ENCODE measurements at places on chromosomes 3 and 15. TPM values are rescaled to one million over a fixed set of nuclear protein-coding genes. Genes with fewer than 3 reads are reported as not detected.

GRCh38 chr15:47203993-47204392, 513.3 kb upstream of the SEMA6D start:
- H3K36me3 ChIP-seq, result no peaks in the 10 kb centered on the region
- H3K27me3 ChIP-seq, result no peaks in the 10 kb centered on the region
- no peak overlapping the region for H3K27ac ChIP-seq
- no peaks in the 10 kb centered on the region for H3K4me1 ChIP-seq
- DNase-seq, result no peak
- no peak overlapping the region for H3K4me3 ChIP-seq

DNA sequence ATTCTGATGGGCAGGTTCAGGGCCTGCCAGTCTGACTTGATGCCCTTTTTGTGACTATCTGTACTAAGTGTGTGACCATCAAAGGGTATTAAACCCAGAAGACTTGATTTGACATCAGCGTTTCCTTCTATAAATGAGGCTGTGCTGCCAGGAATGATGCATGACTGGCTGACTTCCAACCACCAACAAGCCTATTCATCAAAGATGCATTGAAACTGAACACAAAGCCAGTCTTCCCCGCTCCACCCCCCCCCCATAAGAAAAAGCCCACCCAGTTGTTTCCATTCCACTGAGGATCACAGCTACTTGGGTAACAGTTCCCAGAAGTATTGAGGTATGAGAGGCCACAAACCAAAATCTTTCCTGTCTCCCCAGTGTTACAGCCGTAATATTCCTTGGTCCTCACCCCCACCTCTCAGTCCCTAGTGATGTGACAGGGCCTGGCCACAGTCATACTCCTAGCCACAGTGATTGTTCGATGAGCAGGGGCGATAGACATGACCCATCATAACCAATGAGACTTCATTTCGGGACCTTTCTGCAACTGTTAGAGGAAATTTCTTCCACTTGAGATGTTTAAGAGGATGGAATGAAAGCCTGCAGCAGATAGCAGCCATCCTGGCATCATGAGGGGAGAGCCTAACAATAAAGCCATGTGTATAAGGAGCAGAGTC, 22.6 kb downstream of the SH3BP5 start:
- DNase-seq, result no peak
- H3K27ac ChIP-seq, result no peak overlapping the region
- H3K4me1 ChIP-seq, result peaks cover 20% of the 10 kb centered on the region
- H3K36me3 ChIP-seq, result no peaks in the 10 kb centered on the region
- H3K27me3 ChIP-seq, result no peaks in the 10 kb centered on the region

- peak overlapping the region; percentile 89 for H3K4me3 ChIP-seq
- H3K36me3 ChIP-seq, result no peaks in the 10 kb centered on the region
- peaks cover 24% of the 10 kb centered on the region for H3K4me1 ChIP-seq
- peak overlapping the region; percentile 93 for H3K27ac ChIP-seq
Observed at GRCh38 chr3:47163169-47164006, 525 bp downstream of the SETD2 start.

DNA sequence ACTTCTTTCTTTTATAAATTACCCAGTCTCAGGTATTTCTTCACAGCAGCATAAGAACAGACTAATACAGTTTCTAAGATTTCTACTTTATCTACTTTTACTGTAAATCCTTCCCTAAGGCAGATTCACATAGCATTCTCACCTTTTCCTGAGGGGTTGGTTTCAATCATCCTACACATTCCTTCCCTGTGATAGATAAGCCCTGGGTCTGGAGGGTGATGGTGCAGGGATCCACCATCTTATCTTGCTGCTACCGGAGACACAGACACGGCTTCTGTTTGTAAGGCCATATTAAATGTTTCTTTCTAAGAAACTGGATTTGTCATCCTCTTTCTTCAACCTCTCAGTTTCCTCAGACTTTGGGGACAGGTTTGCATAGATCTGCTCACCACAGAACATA, 6.1 kb downstream of the IQCF5 start:
- no peaks in the 10 kb centered on the region for H3K27me3 ChIP-seq
- no peaks in the 10 kb centered on the region for H3K4me1 ChIP-seq
- no peak overlapping the region for H3K4me3 ChIP-seq
- no peaks in the 10 kb centered on the region for H3K36me3 ChIP-seq
- H3K27ac ChIP-seq, result no peak overlapping the region
- DNase-seq, result no peak

DNA sequence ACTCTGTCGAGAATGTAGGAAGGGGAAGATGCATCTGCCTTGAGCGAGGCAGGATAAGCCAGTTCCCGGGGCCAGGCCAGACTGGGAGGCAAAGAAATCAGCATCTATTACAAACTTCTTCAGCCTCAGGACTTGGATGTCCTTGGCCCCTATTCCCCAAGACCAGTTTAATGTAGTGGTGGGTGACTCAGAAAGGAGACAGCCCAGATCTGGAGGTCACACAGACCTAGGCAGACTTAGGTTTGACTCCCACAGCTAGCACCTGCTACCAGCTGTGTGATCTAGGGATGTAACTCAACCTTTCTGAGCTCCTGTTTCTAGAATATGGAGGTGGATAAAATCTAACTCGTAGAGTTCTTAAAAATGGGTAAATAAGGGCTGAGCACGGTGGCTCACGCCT, 409.5 kb upstream of the PROK2 start:
- H3K36me3 ChIP-seq, result no peaks in the 10 kb centered on the region
- H3K27me3 ChIP-seq, result no peaks in the 10 kb centered on the region
- H3K4me3 ChIP-seq, result no peak overlapping the region
- no peaks in the 10 kb centered on the region for H3K4me1 ChIP-seq
- no peak overlapping the region for H3K27ac ChIP-seq

GRCh38 chr3:154552338-154552737, 122.3 kb upstream of the GPR149 start:
- DNase-seq, result no peak
- H3K36me3 ChIP-seq, result no peaks in the 10 kb centered on the region
- H3K4me1 ChIP-seq, result no peaks in the 10 kb centered on the region
- no peak overlapping the region for H3K4me3 ChIP-seq

DNA sequence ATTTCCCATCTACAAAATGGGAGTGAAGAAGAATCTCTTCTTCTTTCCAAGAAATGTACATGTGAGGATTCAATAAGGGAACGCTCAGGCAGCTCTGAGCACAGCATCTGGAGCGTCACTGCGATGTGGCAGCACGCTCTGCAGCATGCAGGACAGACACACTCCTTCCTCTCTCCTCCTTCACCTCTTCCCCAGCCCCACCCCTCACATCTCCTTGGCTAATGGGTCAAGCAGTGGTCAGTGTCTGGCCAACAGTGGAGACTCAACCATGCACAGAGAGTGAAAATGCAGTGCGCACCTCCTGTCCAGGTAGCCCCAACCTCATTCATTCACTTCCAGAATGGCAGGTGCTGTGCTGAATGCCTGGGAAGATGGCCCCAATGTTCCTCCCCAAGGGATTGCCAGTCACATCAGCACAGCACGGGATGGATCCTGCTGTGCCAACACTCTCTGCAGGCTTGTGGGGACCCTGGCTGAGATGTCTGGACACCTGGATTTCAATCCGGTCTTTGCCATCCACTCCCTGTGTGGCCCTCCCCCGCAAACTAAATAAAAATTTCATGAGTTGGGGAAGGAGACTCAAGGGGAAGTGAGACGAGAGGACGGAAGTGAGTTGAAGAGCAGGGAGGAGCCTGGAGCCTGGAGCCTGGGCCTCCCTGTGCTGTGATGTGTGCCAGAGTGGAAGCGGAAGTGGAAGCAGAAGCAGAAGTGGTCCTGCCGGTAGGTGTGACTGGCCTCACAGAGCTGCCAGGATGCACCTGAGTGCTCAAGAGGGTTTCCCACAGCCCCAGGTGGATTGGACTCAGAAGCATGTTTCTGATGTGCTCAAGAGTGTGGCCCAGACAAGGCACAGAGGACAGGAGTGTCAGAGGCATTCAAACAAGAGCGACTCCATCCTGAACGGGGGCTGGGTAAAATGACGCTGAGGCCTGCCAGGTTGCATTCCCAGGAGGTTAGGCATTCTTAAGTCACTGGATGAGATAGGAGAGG, 163.9 kb downstream of the SMAD6 start:
- H3K36me3 ChIP-seq, result no peaks in the 10 kb centered on the region
- no peak overlapping the region for H3K4me3 ChIP-seq
- DNase-seq, result no peak
- H3K4me1 ChIP-seq, result no peaks in the 10 kb centered on the region

DNA sequence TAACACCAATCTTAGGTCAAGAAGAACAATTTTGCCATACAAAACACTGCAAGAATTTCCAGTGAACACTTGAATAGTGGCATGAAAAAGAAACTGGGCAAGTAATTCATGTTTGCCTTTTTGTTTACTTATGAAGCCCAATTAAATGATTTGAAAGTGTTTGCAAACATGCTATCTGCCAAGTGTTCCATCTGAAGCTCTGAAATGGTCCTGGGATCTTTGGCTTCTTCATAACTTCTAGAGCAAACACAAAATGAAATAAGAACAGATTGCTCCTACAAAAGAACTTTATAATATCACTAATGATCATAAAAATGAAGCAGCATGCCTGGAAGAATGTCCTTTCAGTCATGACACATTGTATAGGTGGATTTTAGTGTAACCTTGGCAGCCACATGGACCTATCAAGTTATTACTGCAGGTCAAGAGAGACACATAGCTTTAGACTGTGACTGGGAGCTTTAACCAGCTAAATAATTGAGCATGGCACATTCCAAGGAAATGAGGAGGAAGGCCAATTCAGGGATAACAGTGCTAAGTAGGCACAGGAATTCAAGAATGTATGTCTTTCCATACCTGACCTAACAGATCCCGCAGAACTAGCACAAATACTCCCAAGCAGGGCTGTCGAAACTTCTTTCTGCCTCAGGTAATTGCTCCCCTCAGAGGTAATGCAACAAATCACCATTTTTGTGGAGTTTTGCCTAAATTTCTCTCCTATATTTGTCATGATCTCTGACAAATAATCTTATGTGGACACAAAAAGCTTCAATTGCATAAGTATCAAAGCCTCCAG, 144.6 kb downstream of the DUT start:
- no peak overlapping the region for H3K27ac ChIP-seq
- no peaks in the 10 kb centered on the region for H3K27me3 ChIP-seq
- no peaks in the 10 kb centered on the region for H3K4me1 ChIP-seq

DNA sequence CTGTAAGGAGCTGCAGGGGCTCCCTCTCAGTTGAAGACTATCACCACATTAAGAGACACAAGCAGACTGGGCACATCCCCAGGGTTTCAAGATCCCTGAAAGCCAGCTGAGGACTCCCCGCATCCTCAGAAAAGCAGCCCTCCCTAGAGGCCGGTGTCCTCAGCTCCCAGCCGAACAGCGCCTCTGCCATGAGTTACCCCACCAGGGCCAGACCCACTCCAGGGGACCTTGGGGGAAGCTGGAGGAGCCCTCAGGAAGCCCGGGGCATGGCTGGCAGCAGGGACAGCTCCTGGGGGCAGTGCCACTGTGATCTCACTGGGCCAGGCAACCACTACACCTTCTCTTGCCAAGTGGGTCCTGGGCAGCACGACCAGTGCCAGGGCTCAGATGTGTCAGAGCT, 8.1 kb downstream of the KLF15 start:
- peak; percentile 18 for DNase-seq
- H3K27ac ChIP-seq, result no peak overlapping the region
- no peak overlapping the region for H3K4me3 ChIP-seq

DNA sequence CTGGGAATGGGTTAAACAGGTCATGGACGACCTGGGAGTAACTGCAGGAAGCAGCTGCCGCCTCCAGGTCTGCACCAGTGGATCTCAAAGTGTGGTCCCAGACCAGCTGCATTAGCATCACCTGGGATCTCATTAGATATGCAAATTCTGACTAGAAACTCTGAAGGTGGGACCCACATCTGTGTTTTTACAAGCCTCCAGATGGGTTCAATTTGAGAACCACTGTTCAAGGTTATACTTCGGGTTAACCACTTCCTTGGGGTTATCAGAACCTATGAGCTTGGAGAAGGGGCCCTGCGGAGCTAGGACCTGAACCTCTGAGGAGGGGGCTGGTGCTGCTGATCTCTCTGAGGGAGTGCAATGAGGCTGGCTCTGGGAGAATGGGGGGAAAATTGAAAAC, 324.8 kb upstream of the CTDSPL start:
- H3K4me1 ChIP-seq, result no peaks in the 10 kb centered on the region
- H3K4me3 ChIP-seq, result no peak overlapping the region
- no peak for DNase-seq
- no peaks in the 10 kb centered on the region for H3K36me3 ChIP-seq
- no peak overlapping the region for H3K27ac ChIP-seq

GRCh38 chr3:150762662-150763121, 277 bp downstream of the SIAH2 start:
- H3K4me3 ChIP-seq, result peak overlapping the region; percentile 93
- H3K27me3 ChIP-seq, result no peaks in the 10 kb centered on the region
- H3K27ac ChIP-seq, result peak overlapping the region; percentile 99
- H3K4me1 ChIP-seq, result peaks cover 13% of the 10 kb centered on the region
- peak; percentile 84 for DNase-seq

DNA sequence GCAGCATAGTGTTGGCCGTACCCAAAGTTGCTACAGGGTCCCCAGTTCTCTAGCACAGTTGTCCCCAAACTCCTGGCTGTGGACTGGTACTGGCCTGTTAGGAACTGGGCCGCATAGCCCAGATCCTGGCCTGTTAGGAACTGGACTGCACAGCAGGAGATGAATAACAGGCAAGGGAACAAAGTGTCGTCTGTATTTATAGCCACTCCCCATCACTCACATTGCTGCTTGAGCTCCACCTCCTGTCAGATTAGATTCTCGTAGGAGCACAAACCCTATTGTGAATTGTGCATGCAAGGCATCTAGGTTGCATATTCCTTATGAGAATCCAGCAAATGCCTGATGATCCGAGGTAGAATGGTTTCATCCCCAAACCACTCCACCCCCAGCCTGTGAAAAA, 604.0 kb upstream of the LMCD1 start:
- H3K36me3 ChIP-seq, result no peaks in the 10 kb centered on the region
- no peak for DNase-seq
- no peaks in the 10 kb centered on the region for H3K27me3 ChIP-seq
- no peaks in the 10 kb centered on the region for H3K4me1 ChIP-seq

DNA sequence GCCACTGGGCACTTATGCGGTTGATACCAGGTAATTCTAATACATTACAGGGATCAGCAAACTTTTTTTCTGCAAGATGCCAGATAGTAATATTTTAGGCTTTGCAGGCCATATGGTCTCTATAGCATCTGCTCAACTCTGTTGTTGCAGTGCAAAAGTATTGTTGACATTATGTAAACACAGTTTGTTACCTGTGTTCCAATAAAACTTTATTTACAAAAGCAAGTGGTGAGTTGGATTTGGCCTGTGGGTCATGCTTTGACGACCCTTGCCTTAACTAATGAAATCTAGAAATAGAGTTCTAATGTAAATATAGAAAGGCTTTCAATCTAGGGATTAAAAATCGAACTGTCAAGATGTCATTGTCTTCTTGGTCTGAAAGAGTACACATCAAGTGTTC, 44.4 kb downstream of the PIK3CA start:
- H3K4me1 ChIP-seq, result no peaks in the 10 kb centered on the region
- no peak overlapping the region for H3K27ac ChIP-seq
- no peaks in the 10 kb centered on the region for H3K36me3 ChIP-seq
- H3K27me3 ChIP-seq, result no peaks in the 10 kb centered on the region

Gene SOX14
- not detected for total RNA-seq

Gene CP
- 72.1 TPM for total RNA-seq

Gene ZNF385D
- 8.9 TPM for total RNA-seq

Gene SUCNR1
- 7.3 TPM for total RNA-seq

Gene OCA2
- total RNA-seq, result 2.5 TPM

Gene CFAP20DC
- 3.2 TPM for total RNA-seq

All from kidney (tissue), 22 donors.